Stimulated activated CD8-positive, alpha-beta memory T cell treated with anti-CD3 and anti-CD28 coated beads, Interleukin-15, amount 100 ng/mL, for 4 hours (primary cell): ENCODE measurements at places on chromosomes 2 and 18.

- DNase-seq = no peak
Observed at GRCh38 chr2:86195808-86196387, 636 bp upstream of the IMMT start.

DNA sequence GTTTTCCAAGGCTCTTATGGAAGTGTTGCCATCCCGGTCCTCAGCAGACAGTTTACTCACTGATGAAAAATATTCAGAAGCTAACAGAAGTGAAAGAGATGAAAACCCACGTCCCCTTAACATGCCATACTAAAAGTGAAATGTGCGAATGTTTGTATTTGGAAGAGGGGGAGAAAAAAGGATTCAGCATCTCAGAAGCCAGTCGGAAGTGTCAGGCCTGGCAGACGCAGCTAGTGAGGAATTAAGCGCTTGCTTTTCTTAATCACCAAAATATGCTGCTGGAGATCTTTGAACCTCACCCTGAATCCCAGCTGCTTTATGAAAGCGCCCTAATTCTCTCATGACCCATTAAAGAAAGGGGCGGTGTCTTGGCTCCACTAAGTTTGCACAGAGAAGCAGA is 653.7 kb downstream of the DCDC2C start:
- no peak for DNase-seq

DNA sequence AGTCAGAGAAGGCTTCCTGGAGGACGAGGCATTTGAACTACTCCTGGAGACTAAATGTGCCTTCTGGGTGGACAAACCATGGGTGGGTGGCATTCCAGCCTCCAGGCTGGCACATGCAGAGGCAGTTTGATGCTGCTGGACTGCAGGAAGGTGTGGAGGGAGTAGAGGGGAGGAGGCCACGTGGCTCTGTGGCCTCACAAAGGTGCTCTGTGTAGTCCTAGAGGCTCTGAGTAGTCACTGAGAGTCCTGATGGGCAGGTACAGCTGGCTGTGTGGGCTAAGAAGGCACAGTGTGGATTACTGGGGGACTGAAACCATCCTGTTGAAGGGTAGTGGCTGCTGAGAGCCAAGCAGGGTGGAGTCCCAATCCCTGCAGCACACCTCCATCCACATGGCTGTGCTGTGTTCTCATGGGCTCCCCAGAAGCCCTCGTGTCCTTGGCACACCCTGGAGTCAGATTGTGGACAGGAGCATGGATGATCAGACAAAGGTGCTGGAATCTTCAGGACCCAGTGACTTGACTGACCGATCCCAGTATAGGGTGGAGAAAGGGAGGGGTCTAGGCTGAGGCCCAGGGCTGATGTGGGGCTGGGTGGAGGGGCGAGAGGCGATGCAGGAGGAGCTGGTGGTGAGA is 87.4 kb upstream of the HS6ST1 start:
- DNase-seq = no peak

GRCh38 chr2:178514664-178515063 is 34.4 kb downstream of the PLEKHA3 start:
- DNase-seq = no peak
